ENCODE measurements at places on chromosomes 4 and X.

- no peak for DNase-seq
Observed at GRCh38 chr4:127012549-127012948, 620.2 kb upstream of the INTU start.

- peak; percentile 15 for DNase-seq
Observed at GRCh38 chrX:9786798-9787635, 788 bp downstream of the SHROOM2 start.

DNA sequence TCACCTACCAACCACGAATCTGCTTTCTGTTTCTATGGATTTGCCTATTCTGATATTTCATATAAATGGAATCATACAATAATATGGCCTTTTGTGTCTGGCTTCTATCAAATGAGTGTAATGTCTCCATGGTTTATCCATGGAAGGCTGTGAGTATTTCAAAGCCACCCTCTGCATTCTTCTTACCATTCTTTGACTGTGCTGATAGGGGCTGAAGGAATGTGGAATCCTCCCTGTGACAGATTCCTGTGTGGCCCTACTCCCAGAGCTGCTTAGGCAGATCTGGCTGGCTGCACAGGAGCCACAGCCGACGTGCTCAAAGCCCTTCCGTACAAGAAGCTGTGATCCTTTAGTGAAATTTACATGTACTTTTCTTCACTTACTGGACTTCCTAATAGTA, 163.2 kb downstream of the HS6ST2 start:
- no peak for DNase-seq

DNA sequence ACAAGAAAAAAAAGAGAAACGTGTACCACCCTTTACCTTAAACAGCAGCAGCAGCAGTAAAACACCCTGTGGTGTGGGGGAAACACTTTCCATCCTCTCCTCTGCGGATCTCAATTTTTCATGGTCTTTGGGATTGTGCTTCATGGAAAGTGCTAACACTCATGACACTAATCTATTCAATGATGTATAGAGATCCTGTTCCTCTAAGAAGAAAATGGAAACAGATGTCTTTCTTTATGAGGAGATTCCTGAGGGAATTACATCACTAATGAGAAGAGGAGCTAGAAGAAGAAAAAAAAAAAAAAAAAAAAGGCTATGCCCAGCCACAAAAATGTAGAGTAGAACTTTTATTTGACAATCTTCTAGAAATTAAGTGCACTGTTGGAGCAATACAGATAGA, 62.9 kb upstream of the NDST3 start:
- DNase-seq: peak; percentile 31

GRCh38 chrX:39308126-39308525, 506.9 kb downstream of the MID1IP1 start:
- no peak for DNase-seq

- no peak for DNase-seq
Observed at GRCh38 chr4:162151850-162152249, 11.9 kb downstream of the FSTL5 start.

DNA sequence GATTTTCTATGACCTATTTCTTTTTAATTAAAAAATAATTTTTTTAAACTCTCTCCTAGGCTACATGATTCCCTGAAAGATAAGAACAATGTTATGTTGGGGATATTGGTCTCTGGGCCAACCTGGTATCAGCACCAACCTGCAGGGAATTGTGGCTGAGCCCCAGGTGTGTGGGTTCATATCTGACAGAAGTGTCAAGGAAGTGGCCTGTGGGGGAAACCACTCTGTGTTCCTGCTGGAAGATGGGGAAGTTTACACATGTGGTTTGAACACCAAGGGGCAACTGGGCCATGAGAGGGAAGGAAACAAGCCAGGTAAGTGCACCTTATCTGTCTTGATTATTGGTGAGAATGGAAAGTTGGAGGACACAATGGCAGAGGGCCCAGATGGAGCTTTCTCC, 13.5 kb downstream of the HERC3 start:
- no peak for DNase-seq

DNA sequence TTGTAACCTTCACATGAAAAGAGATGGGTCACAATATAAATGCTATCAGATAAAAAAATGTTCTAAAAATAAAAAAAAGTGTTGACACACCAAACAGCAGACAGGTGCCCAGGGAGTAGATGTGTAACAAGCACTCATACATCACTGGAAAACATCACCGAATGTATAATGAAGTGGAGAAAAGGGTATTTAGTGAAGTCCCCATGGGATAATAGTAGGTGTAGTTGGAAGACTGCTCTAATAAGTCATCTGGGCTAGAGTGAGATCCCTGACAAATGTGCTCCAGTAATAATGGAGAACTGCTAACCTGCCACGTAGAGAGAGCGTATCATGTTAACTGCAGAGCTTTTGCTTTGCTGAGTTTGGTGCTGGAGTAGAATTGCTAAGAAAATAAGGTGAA, 152.0 kb downstream of the GRIA2 start:
- no peak for DNase-seq

GRCh38 chrX:87045352-87045751, 472.2 kb upstream of the KLHL4 start:
- DNase-seq: no peak

DNA sequence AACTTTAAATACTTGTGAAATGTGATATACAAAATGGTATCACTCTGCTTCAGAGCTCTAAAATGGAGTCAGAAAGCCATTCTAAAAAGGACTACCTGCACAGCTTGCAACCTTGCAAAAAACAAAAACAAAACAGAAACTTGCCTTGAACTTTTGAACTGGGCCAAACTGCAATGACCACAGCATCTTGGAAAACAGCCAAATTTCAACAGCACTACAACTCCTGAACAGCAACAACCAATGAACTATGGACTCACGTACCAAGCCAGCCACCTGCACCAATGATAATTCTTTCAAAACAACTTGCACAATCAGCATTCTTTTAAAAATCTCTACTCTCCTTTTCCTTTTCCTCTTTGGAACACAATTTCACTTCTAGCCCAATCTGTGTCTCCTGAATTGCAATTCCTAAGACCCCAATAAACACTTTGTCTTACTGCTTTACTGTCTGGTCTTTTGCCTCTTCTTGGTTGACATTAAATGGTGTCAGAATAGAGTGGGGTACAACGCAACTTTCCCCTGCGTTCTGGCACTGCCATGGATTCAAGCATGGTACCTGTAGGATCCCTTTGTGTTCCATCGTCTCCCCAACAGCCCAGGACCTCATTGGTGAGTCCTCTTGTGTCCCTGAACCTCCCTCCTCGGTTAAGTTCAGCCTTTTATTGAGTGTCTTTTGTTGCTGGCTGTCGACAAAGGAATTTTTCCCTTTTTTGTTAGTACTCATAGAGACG, 35.7 kb upstream of the FMR1 start:
- no peak for DNase-seq

DNA sequence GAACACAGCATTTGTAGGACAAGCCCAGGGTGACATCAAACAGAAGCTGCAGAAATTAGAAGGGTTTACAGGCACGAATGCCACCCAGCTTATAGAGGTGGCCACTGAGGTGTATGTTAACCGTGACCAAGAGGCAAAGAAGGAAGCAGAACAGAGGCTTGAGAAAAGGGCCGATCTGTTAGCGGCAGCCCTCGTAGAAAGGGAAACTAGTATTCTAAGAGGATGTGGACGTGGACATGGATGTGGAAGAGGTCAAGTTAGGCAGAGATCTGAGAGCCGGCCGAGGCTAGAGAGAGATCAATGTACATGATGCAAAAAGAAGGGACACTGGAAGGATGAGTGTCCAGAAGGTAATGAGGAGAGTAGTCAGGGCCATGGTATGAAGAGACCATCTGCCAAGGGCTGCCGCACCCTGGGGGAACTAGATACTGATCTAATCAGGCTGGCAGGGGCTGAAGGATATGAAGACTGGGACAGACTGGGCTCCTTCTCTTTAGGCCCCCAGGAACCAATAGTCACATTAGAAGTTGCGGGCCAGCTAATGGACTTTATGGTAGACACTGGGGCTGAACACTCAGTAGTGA, 27.5 kb downstream of the LIAS start:
- no peak for DNase-seq

DNA sequence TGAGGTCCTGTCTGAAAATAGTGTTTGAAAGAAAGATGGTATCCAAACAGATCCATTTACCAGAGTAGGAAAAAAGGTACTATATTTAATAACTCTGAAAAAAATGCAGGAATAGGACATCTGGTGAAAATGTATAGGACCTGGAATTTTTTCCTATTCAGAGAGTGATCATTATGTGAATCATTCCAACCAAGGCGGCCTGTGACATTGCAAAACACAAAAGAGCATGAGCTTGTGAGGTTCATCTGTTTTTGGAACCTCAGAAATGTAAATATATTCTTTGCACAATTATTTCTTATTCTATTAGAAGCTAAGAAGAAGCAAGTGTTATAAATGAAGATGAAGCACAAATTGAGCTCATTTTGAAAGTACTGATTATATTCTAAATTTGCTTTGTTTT, 2.0 kb downstream of the C4orf51 start:
- DNase-seq: no peak

- no peak for DNase-seq
Observed at GRCh38 chrX:72569786-72570185, 2.9 kb downstream of the HDAC8 start.

Measured in WERI-Rb-1 (cell line).